ENCODE measurements at places on chromosomes 4 and X. TPM values are rescaled to one million over a fixed set of nuclear protein-coding genes. Genes with fewer than 3 reads are reported as not detected.

GRCh38 chr4:77600521-77601451 lies 4.8 kb upstream of the CXCL13 start:
- DNase-seq, result peak; percentile 64
- H3K4me1 ChIP-seq, result no peaks in the 10 kb centered on the region
- H3K27ac ChIP-seq, result no peak overlapping the region
- H3K4me3 ChIP-seq, result no peak overlapping the region
- no peaks in the 10 kb centered on the region for H3K27me3 ChIP-seq
- no peaks in the 10 kb centered on the region for H3K36me3 ChIP-seq

DNA sequence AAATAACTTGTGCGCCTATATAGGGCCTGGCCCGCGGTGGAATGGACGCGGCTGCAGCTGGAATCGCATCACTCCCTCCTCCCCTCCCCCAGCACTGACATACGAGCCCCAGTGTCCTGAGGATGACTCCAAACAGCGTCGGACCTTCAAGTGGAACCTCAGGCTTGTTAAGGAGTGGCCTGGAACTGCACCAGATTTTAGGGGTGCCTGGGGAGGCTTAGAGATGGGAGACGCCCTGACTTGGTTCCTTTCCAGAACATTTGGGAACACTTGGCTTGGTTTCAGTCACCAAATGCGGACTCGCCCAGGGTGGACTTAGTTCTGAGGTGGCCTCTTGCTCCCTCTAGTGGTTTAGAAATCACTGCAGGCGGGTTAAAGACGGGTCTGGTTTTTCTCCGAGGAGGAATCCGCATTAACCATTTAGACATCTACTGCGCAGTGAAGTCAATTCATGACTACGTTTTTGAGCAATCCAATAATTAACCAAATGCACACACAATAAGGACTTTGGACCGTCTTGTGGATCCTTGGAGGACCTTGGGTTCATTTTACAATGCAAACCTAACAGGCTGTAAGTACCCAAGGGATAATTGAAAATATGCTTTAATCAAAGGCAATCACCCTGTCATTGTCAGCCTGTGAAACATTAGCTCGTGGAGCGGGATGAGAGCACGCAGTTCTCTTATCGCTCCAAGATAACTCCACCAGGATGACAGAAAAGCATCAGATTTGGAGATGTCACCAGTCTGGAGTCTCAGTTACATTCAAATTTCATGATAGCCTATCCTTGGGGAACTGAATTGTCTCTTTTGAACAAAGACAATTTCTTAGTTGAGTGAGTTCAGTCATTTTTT lies 11.2 kb upstream of the PDGFRA start:
- peak; percentile 90 for DNase-seq
- H3K27me3 ChIP-seq, result peaks cover 25% of the 10 kb centered on the region
- H3K36me3 ChIP-seq, result no peaks in the 10 kb centered on the region
- peak overlapping the region; percentile 64 for H3K4me3 ChIP-seq
- H3K4me1 ChIP-seq, result peaks cover 9% of the 10 kb centered on the region
- H3K27ac ChIP-seq, result no peak overlapping the region

- no peak overlapping the region for H3K4me3 ChIP-seq
- H3K36me3 ChIP-seq, result no peaks in the 10 kb centered on the region
- H3K27me3 ChIP-seq, result no peaks in the 10 kb centered on the region
- no peak overlapping the region for H3K27ac ChIP-seq
Measured at GRCh38 chr4:78691334-78691754, 84.8 kb upstream of the BMP2K start.

DNA sequence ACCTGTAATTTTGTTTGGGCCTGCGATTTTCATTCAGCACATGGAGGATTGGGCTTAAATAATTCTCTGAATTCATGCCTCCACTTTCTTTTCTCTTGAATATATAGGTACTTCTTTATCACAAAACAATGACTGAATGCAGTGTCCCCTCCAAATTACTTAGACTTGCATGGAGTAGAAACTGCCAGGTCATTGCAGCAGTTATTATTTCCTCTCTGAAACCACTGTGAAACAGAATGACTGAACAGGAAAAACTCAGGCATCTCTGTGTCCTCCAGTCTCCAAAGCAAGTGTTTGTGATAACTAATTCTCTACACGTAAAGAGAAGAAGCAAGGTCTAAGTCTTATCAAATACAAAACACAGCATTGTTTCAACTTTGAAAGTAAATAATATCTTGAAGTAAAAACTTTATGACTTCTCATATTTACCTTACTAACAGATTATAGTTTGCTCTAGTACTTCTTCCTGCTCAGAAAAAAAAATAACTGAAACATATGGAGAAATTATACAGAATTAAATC lies 144.5 kb upstream of the DIAPH2 start:
- H3K27me3 ChIP-seq, result no peaks in the 10 kb centered on the region
- no peaks in the 10 kb centered on the region for H3K4me1 ChIP-seq
- no peak overlapping the region for H3K27ac ChIP-seq

DNA sequence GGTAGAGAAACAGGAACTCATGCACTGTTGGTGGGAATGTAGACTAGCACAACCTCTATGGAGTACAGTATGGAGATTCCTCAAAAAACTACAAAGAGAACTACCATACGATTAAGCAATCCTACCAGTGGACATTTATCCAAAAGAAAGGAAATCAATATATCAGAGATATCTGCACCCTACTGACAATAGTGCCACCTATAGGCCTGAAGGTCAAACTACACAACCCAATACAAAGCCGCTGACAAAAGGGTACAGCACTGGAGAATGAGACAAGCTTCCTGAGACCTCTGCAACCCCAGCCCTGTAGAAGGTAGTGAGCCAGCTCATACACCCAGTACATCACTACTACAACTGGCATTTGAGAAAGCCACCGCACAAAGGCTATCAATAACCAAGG lies 67.1 kb downstream of the CBR4 start:
- H3K4me3 ChIP-seq, result no peak overlapping the region
- H3K27ac ChIP-seq, result no peak overlapping the region
- no peaks in the 10 kb centered on the region for H3K4me1 ChIP-seq
- no peaks in the 10 kb centered on the region for H3K27me3 ChIP-seq

HGFAC gene
- total RNA-seq, result 0.47 TPM

TLR3 gene
- not detected for total RNA-seq
